HepG2 (cell line): ENCODE measurements at places on chromosomes 16 and 17.

DNA sequence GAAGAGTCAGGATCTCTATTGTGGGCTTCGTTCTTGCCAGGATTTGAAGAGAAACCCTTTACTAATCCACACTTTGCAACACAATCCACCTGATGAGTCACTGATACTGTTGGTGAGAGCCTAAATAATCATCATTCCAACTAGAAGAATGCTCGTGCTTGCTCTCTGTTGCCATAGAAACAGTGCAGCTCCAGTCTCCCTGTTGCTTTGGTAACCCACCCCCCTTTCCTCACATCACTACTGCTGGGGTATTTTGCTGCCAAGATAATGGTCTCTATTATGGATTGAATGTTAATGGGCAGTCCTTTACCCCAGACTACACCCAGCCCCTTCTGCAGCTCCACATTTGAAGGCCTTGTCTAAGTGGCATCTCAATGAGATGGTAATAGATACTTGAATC, 190.4 kb downstream of the ABCC12 start:
- no peak for DNase-seq

DNA sequence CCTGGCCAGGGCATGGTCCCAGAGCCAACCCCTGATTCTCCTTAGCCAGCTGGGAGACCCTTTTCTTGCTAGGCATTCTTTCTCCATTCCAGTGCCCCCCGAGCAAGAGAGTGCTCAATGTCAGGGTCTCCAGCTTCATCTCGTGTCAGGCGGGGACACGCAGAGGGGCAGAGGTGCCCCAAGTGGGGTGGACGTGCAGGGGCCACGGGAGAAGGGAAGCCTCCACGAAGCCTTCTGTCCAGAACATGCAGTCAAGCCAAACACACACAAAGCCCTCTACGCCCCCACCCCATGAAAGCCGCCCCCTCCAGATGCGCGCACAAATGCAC, 852 bp downstream of the GPR139 start:
- no peak for DNase-seq

DNA sequence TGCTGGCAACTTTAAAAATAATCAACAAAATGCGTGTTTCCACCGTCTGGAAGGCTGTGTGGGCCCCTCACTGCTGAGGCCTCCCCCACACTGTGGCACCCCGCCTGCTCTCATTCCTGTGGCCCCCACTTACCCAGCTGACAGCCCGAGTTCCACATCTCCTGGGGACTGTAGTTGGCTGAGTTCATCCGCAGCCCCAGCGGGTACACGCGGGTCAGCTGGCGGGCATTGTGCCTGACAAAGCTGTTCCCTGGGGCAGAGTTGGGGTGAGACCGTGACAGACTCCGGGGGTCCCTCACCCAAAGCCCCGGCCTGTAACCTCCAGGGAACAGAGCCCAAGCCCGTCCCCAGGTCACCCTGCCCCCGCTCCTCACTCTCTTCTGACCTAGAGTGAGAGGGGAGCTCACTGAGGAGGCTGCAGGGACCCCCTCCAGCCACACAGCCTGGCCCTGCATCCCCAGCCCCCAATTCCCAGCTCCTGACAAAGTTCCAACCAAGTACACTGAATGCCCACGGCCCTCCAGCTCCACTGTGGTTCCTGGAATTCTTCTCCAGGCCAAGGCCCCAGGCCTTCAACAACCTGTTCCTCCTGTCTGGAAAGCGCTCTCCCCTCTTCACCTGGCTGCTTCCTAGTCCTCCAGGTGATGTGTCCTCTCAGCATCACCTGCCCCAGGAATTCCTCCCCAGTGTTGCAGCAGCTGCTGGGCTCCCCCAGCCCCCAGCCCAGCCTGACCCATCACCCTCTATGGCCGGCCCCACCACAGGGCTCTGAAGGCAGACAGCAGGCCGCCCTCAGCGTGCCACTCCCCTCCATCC, 18.0 kb downstream of the PLCD3 start:
- DNase-seq = no peak

DNA sequence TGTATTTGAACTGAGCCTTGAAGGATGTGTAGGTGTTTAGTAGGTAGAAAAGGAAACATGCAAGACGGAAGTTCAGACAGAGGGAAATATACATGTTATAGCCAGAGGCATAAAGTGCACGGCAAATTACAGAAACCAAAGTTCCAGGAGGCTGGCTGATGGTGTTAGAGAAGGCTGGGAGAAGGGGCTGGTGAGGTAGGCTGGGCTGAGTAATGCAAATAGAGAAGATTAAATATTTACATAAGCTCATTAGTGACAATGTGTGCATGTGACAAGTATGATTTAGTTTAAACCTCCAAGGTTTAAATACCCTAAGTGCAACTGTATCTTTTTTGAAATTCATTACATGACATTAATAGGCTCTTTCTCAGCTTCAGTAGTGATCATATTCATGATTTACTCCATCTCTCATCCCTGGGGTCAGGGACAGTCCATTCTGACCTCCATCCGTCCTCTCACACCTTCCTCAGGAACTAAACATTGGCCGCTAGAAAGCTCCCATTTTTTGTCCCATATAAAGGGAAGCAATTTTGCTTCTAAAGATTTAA, 399.8 kb upstream of the SALL1 start:
- DNase-seq = no peak

DNA sequence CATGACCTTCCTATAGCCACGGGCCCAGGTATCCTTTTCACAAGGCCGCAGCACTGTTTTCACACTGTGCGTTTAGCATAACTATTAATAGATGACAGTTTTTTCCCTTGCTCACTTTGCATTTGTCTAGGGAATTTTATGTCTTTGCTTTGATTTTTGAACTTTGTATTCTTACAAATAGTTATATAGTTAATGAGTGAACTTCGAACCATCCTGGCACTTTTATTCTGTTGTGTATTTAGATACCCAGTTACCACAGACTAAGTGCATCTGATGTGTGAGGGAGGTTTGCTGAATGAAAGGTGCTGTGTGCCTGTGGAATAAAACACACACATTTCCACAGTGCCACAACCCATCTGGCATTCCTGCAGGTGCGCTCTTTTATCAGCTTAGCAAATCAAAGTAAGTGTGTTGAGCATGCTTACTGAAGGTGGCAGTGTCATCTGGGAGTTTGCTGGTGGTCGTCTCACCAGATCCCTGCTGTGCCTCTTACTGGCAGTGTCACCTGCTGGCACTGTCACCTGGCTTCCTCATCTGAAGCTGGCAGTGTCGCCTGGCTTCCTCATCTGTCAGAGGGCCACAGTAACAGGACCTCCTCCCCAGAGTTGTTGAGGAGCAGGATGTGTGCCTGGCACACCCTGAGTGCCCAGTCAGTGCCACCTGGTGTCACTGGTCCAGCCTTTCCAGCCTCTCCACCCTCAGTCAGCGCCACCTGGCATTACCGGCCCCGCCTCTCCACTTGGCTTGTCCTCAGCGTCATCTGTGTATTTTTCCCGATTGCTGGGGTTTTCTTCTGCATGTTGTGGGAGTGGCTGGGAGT, 37.6 kb downstream of the USP10 start:
- no peak for DNase-seq

GRCh38 chr17:76088041-76088867, 9.3 kb downstream of the ZACN start:
- DNase-seq = no peak

- DNase-seq = no peak
Observed at GRCh38 chr17:2055292-2056205, 646 bp downstream of the HIC1 start.

- DNase-seq = no peak
Observed at GRCh38 chr17:4623249-4623648, 18.2 kb downstream of the ALOX15 start.
